HT1080 (cell line): ENCODE measurements at places on chromosomes 7 and 10. TPM values are rescaled to one million over a fixed set of nuclear protein-coding genes. Genes with fewer than 3 reads are reported as not detected.

- DNase-seq, result no peak
Measured at GRCh38 chr10:12958546-12959110, 42.9 kb downstream of the CCDC3 start.

LAMB4 gene
- total RNA-seq, result 0.06 TPM in 1 of 2 replicates, not detected in the other

DNA sequence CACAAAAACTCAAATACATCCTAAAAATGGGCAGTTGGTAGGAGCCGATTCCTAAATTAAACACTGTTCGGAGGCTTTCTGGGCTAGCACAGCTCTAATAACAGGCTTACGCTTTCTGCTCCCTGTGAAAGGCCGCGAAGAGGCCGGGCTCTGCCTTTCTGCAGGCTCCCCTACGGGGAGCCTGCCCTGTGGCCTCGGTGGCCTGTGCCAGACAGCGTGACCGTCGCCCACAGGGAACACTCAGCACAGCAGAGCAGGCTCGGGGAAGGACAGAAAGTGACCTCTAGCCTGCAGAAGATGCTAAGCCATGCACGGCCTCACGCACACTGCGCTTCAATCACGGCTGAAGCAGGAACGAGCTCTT lies 64.2 kb downstream of the DIP2C start:
- no peak for DNase-seq

DNA sequence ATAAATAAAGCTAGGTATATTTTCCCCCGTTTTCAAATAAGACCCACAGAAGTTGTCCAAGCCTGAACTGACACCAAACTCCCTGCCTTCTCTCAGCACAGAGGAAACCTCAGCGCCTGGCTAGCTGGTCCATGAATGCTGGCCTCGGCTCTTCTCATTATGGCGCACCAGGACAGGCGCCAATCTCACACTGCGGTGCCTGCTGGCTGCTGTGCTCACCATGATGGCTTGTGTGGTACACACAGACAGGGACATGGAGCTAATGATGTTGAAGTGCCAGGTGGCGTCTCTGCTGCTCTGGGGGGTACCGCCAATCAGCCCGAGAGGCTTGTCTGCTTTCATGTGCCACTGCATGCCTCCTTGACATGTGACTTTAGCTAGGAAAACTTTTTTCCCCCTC lies 43.2 kb upstream of the USP6NL start:
- DNase-seq, result no peak

AS3MT gene
- total RNA-seq, result 0.14 TPM in 1 of 2 replicates, not detected in the other
